ENCODE measurements at places on chromosomes 7 and 10.

GRCh38 chr10:117555863-117556262, 13.3 kb downstream of the EMX2 start:
- DNase-seq, result no peak

- no peak for DNase-seq
These were observed 28.9 kb upstream of the INHBA start for GRCh38 chr7:41731493-41732435.

DNA sequence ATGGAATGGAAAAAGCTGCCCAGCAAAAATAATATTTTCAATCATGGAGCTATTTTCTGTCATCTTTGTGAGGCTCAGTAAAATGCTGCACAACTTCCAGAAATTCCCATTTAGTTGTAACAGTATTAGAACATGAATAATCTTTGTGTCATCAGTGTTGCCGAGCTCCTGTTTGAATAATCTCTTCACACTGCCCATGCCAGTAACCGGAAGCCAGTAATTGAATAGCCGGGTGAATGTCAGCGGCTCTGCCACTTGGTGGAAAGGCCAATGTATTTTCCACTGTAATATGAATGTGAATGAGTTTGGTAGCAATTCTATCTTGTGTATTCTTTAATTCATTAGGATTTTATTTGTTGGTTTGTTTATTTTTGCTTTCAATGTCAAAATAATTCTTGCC, 172.5 kb upstream of the INSYN2A start:
- DNase-seq, result no peak

GRCh38 chr7:5380350-5381070, 43.1 kb downstream of the TNRC18 start:
- no peak for DNase-seq

DNA sequence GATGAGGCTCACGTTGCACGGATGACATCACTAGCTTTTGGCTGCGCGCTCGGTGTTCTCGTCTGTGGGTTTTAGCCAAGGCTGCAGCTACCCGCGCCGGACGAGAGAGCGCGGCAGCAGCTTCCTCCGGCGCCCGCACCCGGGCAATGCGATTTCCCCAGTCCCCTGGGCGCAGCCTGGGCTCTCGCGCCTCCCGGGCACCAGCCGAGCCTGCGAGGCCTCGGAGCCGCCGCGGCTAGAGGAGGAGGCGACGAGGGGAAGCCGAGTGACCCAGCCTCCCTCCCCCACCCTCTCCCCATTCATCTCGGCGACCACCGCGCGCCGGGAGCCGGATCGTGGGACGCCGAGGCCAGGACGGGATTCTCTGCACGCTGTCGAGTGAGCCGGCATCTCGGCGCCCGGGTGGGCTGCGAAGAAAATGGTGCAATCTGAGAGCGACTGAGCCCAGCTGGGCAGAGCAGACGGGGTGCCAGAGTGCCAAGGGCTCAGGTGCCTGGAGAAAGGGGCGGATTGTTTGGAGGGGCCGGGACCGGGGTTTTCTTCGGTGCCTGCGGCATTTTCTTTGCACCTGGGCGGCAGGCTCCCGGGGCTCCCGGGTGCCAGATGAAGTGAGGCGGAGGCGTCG, 1.2 kb upstream of the TMEM178B start:
- peak; percentile 47 for DNase-seq

- no peak for DNase-seq
These were observed 121.7 kb upstream of the SVIL start for GRCh38 chr10:29756451-29756850.

DNA sequence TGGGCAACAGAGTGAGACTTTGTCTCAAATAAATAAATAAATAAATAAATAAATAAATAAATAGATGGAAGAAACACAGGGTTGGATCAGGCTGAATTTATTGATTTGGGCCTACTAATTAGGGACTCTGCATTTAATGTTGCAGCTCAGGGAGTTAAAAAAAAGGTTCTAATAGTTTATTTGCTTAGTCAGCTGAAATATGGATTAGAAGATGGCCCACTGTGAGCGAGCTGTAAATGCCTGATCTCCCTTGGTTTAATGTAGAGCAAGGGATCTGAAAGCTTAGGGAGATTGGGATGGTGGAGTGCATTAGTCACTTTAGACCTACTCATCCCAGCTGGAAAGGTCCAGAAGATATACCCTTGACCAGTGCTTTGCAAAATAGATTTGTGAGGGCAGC, 25.1 kb upstream of the PDIA4 start:
- no peak for DNase-seq

- DNase-seq, result no peak
These were observed 226.6 kb downstream of the ARHGAP12 start for GRCh38 chr10:31702005-31702404.

GRCh38 chr7:23956772-23957576, 247.0 kb downstream of the STK31 start:
- no peak for DNase-seq

DNA sequence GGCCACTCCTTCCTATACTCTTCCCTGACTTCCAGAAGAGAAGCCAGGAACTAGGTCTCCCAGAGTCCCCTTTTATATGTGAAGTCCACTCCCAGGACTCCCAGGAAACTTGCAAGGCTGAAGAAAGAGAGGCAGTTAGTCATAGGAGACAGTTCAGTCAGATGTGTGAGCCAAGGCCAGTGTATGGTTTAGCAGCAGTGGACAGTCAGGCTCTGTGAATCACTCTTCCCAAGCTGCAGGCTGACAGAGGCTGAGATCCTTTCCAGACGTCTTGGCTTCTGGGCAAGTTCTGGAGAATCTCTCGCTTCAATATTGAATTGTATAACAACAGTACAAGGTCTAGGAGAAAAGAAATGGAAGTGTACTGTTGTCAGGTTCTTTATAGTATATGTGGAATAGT, 26.9 kb downstream of the BLVRA start:
- DNase-seq, result no peak

DNA sequence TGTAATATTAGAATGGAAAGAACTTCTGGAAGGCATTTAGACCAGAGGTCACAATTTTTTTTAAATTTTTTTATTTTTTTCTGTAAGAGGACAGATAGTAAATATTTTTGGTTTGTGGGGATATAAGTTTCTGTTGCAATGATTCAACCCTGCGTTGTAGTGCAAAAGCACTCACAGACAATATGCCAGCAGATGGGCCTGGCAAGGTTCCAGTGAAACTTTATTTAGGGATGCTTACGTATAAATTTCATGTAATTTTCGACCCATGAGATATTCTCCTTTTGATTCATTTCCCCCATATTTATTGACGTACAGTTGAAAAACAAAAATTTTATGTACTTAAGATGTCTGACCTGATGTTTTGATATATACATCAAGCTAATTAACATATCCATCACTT, 72.8 kb upstream of the NMT2 start:
- DNase-seq, result no peak

- DNase-seq, result no peak
These were observed 226.8 kb downstream of the ACTR3B start for GRCh38 chr7:152986376-152986775.

- DNase-seq, result peak; percentile 92
These were observed 2.0 kb upstream of the TNRC18 start for GRCh38 chr7:5425507-5426225.

DNA sequence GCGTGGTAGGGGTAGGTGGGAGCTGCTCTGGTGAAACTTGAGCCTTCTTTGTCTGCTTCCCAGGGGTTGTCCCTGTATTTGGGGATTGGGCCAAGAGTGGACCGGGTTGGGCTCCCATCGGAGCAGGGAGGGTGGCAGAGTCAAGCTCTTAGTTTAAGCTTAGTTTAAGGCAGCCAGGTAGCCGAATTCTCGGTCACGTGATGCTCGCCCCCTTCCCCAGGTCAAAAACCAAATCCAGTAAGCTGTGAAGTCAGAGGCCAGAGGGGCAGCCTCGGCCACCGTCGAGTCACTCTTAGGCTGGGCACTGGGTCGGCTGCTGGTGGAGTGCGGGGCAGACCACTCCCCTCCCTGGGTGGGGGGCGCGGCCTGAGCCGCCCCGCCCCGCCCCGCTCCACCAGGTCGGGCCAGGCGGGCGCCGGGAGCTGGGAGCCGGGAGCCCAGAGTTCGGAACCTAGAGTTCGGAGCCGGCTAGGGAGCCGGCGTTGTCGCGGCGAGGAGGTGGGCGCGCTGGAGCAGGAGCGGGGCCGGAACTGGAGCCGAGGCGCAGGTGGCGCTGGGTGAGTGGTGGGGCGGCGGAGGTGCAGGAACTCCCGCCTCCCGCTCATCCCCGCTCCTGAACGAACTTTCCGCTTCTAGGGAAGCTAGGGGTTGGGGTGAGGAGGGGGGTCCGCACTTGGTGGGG, 2.8 kb upstream of the LZTS2 start:
- DNase-seq, result no peak

DNA sequence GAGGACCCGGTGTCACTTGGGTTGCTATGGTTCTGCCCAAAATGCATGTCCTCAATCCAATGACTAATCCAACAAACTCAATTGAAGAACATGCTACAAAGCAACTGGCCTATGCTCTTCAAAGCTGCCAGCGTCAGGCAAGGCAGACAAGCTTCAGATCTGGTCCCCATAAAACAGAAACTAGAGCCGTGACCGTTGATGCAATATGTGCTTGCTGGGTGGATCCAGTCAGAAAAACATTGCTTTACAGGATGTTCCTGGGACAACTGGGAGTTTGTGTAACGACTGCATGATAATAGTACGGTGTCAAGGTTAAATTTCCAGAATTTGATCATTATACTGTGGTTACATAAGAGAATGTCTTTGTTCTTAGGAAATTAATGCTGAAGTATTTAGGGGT, 120.7 kb upstream of the CTBP2 start:
- DNase-seq, result no peak

GRCh38 chr10:124689911-124690498, 54.2 kb downstream of the FAM53B start:
- DNase-seq, result no peak

- DNase-seq, result no peak
These were observed 55.8 kb upstream of the CDCA7L start for GRCh38 chr7:22001345-22002004.

DNA sequence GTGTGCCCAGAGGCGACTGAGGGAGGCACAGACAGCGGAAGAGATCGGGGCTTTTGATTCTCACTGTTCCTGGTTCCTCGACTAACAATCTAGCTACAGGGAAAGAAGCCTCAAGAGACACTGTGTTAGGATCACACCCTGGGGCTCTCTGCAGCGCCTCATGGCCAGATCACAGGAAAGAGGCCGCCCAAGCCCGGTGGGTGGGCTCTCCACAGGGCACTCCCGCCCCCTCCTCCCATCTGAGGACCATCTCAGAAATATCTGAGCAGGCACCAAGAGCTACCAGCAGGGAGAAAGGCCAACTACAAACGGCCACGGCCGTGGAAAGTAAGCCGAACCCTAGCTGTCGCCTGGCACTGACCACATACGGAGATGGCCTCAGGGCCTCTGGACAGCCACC, 224.2 kb downstream of the MLLT10 start:
- no peak for DNase-seq

DNA sequence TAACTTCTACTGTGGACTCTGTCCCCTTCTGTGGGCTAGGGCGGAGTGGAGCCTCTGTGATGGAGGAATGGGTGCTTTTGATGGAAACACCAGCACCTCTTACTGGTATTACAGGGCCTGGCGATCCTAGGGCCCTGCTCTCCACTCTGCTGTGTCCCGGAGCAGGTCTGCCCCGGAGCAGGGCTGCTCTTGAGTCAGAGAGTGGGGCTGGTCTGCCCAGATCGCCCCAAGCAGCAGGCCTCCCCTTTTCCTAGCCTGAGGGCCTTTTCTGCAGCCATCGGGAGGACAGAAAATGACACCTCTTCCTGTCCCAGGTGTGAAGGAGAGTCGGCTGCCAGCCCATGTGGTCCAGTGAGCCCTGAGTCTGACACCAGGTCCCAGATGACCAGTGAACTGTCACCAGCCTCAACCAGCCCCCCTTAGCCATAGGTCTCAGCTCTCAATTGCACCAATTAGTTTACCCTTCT, 1.4 kb downstream of the ZNF282 start:
- DNase-seq, result no peak

DNA sequence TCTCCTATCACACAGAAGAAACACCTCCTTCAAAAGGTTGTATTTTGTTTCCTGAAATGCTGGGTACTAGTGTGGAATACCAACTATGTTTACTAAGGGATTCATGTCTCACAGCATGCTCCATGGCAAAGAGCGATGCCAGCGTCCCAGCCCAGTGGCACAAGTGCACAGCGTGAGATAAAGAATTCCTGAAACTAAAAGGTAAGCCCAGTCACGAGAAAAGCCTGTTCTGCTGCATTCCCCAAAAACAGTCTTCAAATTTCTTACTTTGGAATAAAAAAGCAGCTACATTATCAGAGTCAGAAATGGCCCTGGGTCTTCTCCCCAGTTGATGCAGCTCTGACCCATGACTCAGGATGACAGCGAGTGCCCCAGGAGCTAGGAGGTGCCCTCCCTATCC, 53.1 kb upstream of the DDC start:
- DNase-seq, result no peak

DNA sequence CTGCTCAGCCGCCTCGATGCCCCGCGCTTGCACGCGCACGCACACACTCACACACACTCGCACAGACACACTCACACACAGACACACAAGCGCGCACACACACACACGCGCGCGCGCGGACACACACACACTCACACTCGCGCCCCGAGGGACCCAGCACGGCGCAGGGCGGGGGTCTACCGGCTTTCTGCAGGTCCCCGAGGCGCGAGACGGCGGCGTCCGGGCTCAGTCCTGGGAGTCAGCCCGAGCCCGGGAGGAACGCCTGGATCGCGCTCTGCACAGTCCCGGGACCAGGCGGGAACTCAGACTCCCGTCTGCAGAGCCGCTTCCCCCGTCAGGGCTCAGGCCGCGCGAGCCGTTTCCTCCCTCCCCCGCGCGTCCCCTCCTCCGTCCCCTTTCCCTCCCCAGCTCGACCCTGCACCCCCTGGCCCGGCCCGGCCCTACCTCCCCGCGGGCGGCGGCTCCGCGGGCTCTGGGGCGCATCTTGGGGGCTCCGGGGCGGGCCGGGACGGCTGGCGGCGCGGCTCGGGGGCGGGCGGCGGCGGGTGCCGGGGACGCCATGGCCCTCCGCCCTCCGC, 464 bp downstream of the DENND2A start:
- peak; percentile 72 for DNase-seq

DNA sequence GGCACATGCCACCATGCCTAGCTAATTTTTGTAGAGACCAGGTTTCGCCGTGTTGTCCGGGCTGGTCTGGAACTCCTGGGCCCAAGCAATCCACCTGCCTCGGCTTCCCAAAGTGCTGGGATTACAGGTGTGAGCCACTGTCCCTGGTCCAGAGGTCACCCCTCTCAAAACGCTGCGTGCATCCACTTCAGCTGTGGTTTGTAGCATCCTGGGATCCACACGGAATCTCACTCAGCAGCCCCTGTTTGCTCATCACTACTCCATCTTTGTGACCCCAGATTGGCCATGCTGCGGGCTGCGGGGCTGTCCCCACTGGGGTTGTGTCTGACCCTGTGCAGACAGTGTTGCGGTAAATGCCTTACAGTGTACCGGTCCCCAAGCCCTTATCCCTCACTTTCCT, 3.5 kb downstream of the INPP5A start:
- DNase-seq, result no peak

DNA sequence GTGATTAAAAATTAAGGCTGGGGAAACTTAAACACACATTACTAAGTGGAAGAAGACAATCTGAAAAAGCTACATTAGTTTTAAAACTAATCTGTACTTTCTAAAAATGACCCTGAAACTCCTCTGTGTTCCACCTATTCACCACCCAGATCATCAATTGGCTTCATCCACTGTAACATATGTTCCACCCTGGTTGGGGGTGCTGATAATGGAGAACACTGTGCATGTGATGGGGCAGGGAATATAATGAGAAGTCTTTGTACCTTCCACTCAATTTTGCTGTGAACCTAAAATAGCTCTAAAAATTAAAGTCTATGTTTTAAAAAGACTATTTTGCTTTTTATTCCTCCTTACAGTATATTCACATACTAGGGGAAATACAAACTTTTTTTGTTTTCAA, 132.7 kb downstream of the CNOT4 start:
- no peak for DNase-seq
